CD4-positive, alpha-beta T cell treated with Interleukin-17A for 4 hours (primary cell): ENCODE measurements at places on chromosomes 12 and 14.
A peak's percentile ranks its signal among the peaks of the same experiment; 100 is the strongest.

- DNase-seq, result no peak
Observed at GRCh38 chr12:62319058-62319457, 58.9 kb downstream of the USP15 start.

GRCh38 chr12:44674875-44675274 lies 201.2 kb downstream of the NELL2 start:
- DNase-seq, result no peak

- DNase-seq, result no peak
Observed at GRCh38 chr12:116539361-116539771, 19.8 kb upstream of the MAP1LC3B2 start.

- DNase-seq, result no peak
Observed at GRCh38 chr14:91458612-91459011, 41.0 kb upstream of the CCDC88C start.

GRCh38 chr12:69473262-69473661 lies 3.1 kb downstream of the FRS2 start:
- DNase-seq, result no peak

DNA sequence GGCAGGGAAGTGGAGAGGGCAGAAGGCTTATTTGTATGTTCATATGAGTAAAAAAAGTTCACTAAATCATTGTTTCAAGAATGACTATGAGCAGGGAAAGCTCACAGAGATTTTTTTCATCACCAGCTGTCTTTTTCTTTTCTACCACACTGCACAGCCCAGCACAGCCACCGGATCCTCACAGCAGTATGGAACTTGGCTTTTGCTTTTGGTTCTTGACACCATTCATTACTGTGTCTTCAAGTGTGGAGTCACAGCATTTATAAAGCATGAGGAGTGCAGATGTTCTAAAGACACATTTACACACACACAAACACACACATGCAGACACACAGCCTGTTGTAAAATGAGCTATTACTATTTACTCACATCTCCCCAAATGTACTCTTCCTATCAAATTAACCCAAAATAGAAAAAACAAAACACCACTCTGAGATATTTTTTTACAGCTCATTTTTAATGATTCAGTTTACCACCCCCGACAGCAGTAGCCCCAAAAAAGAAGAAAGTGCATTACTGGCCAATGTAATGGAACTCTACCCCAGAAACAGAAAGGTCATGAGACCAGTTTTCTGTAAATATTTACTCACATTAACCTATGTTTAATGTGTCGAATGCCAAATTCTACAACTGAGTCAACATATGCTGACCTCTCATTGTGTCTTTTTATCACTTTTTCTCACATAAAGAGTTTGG lies 60.5 kb downstream of the BTG1 start:
- DNase-seq, result no peak

GRCh38 chr14:65252482-65253255 lies 150.4 kb upstream of the MAX start:
- DNase-seq, result no peak

GRCh38 chr12:6426882-6427671 lies 17.7 kb upstream of the CD27 start:
- DNase-seq, result peak; percentile 89

DNA sequence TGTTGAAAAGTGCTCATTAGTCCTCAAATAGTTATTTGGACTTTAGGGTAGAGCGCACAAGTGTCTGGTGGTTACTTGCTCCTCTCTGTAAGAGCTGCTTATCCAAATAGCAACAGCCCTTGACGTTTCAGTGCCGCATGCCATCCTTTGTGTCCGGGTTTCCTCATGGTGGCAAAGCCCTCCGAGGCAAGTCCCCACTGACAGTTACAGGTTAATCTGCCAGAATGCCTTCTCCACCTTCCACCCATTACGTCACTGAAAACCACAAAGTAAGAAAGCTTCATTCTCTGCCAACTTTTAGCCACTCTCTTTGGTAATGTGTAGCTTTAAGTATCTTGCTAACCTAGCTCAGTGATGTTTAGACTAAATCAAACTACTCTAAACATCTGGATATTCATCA lies 78.6 kb downstream of the POLR3B start:
- DNase-seq, result no peak

DNA sequence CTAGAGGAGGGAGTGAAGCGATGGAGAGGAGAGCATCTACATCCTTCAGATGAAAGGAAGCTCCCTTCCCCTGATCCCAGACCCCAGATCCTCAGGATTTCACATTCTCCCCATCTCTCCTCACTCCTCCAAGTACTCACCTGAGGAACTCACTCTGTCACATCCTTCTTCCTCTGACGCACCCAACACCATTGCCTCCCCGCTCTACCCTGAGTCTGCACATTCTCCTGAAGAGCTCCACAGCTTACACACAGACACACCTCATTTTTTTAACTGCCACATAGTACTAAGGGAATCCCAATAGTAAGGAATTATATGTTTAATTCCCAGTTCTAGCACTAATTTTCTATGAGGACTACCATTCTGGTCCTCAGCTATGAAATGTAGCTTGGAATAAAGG lies 16.3 kb upstream of the METTL17 start:
- DNase-seq, result no peak

- DNase-seq, result no peak
Observed at GRCh38 chr12:7498809-7499208, 4.8 kb downstream of the CD163 start.

- DNase-seq, result no peak
Observed at GRCh38 chr14:101131451-101131916, 228.0 kb upstream of the RTL1 start.

DNA sequence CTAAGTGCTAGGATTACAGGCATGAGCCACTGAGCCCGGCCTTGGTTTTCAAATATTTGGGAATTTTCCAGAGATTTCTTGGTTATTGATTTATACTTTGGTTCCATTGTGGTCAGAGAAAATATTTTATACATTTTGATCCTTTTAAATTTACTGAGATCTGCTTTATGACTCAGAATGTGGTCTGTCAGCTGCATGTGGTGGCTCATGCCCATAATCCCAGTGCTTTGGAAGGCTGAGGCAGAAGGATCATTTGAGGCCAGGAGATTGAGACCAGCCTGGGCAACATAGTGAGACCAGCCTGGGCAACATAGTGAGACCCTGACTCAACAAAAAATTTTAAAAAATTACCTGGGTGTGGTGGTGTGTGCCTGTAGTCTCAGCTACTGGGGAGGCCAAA lies 49.8 kb downstream of the ADCK1 start:
- no peak for DNase-seq

GRCh38 chr12:38809832-38810231 lies 95.6 kb downstream of the CPNE8 start:
- no peak for DNase-seq

DNA sequence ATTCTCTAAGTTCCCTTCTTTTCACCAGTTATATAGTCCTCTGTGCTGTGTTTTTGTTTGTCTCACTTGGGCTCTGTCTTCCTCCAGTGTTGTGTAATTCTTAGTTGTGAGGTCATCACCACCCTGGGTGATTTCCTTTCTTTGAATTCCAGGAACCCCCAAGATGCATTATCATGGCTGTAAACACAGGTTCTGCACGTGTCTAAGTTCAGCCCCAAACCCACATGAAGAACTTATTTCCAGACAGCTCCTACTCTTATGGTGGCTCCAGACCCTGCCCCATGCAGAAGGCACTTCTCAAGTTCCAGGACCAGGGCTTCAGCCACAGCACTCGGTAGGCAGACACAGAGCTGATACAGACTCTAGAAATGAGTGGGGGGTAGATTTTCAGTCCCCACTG lies 560.5 kb downstream of the BCL11B start:
- DNase-seq, result no peak

DNA sequence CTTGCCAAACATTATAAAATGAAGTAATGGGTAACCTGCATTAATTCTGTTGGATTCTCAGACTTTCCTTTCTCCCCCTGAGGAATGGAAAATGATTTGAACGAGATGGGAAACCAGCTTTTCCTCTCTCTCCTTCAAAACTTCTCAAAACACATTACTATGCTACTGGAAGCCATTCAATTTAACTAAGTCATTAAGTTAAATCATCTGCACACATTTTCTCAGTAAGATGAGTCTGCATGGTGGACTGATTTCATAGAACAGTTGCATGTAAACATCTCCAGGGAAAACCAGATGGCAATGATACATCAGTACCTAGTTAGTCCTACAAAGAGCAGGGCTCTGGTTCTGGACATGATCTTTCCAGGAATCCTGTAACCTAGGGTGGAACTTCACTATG lies 59.9 kb downstream of the BMP4 start:
- DNase-seq, result no peak

GRCh38 chr12:41476499-41477439 lies 288.6 kb downstream of the PDZRN4 start:
- DNase-seq, result no peak

DNA sequence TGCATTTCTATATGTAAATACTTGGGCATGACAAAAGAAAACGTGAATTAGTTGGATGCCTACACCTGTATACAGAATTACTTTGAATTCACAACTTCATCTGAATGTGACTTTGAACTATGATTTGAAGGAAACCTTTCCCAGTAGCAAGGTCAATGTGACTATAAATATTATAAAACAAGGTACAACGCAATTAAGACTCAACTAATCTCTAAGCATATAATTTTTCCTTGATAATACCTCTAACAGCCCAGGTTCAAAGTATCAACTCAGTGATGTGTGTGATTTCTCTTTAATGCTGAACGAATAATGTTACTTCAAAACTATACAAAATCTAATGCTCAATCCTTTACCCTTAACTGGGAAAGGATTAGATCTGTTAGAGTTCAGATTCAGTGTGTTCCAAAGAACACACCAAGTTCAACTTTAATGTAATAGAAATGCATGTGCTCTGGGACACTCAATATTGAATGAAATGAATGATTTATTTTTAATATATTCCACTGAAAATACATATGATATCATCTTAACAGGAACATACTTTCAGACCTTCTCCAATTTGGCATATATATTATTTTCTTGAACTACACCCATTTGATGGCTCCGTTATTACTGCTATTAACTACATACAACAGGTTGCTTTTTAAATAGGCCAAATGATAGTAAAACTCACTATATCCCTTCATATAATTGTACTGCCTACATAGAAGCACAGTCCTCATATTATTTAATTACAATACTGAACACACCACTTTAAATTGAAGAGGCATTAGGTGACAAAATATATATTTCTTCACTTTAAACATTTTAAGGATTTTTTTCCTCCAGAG lies 40.1 kb upstream of the MTERF2 start:
- DNase-seq, result no peak

DNA sequence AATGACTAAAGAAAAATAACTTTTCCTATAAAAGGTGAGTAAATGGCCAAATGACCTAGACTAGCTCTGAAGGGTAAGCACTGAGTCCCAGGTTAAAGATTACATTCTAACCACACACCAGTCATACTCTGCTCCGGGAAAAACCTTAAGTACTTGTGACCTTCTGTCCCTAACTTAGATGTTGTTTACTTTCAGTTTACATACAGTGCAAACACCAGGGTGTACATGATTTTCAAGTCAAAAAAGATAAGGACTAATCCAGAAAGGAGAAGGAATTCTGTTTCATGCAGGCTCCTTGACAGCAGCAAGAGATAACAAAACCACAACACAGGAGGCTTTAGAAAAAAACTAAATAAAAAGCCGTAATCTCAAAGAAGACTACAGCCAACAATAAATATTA lies 174.2 kb downstream of the PPM1H start:
- DNase-seq, result no peak

- DNase-seq, result peak; percentile 91
Observed at GRCh38 chr12:55738123-55739024, 4.5 kb upstream of the GDF11 start.

DNA sequence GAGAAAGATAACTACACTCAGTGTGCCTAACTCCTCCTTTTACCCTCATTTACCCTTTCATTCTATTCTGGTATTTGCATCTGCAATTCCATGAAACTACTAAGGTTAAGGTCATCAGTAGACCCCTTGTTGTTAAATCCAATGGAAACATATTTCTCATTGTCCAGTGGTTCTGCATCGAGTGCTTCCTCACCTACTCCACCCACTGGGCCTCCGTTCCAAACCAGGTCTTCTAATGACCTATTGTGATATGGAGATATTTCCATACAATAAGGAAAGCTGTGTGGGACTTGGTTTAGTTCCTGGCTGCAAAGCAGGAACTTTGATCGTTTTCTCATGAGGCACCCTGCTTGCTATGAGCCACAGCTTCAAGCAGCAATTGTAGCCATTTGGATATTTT lies 99.5 kb upstream of the FSCB start:
- no peak for DNase-seq

GRCh38 chr14:36067428-36068187 lies 108.9 kb downstream of the PTCSC3 start:
- DNase-seq, result no peak

GRCh38 chr12:59298296-59298695 lies 297.5 kb upstream of the SLC16A7 start:
- no peak for DNase-seq

GRCh38 chr14:65098586-65098985 lies 3.7 kb downstream of the MAX start:
- no peak for DNase-seq
